Activated CD4-positive, alpha-beta memory T cell treated with anti-CD3 and anti-CD28 coated beads, Interleukin-2, amount 10 ng/mL, durations not matched to agents 7 days and 5 days (primary cell): ENCODE measurements at places on chromosomes 3 and 15. TPM values are rescaled to one million over a fixed set of nuclear protein-coding genes. Genes with fewer than 3 reads are reported as not detected.

DNA sequence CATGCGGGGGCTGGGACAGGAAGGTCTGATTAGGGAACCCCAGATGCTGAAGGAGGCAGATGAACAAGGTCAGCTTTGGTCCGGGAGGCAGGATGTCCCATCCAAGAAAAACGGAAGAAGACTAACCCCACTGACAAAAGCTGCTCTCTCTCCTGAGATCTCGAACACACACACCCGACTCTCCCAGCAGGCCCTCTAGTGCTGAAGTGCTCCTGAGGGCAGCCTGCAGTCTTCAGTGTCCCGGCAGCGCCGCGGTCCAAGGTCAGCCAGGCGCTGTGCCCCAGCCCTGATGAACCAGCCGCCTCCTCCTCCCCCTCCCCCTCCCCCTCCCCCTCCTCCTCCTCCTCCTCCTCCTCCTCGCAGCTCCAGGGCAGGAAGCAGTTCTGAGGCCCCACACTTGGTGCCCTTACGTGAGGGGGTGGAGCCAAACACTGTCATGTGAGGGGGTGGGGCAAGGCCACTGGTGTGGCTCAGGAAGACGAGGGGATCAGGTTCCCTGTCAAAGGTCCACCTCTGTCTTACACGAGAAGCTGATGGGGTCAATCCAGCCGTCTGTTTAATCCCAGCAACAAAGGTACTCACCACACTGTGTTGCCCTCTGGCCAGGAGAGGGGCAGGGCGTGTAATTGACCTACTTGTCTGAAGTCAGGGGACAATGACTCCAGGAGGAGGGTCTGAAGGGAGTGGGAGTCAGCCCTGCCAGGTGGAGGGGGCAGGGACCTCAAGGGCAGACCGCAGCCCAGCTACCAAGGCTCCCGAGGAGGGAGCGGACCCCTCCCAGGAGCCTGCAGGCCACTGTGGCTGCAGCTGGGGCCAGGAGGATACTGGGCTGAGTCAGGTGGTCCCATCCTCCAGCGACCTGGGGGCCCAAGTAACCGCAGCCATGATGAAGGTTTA lies 34.3 kb downstream of the PRR23E start:
- H3K36me3 ChIP-seq: no peaks in the 10 kb centered on the region
- no peak for DNase-seq

DNA sequence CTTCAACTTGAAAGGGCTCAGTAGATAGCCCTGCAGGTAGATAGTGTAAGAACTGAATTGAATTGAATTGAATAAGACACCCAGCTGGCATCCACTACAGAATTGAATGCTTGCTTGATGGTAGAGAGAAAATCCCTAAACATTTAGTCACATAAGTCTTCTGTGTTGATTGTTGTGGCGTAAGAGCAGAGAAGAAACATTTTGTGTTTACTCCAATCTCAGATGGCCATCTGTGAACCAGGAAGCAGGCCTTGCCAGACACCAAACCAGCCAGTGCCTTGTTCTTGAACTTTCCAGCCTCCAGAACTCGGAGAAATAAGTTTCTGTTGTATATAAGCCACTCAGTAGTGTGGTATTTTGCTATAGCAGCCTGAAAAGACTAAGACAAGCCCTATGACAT lies 43.6 kb downstream of the SST start:
- peaks cover 25% of the 10 kb centered on the region for H3K27me3 ChIP-seq
- no peaks in the 10 kb centered on the region for H3K4me1 ChIP-seq
- DNase-seq: no peak
- no peak overlapping the region for H3K27ac ChIP-seq

DNA sequence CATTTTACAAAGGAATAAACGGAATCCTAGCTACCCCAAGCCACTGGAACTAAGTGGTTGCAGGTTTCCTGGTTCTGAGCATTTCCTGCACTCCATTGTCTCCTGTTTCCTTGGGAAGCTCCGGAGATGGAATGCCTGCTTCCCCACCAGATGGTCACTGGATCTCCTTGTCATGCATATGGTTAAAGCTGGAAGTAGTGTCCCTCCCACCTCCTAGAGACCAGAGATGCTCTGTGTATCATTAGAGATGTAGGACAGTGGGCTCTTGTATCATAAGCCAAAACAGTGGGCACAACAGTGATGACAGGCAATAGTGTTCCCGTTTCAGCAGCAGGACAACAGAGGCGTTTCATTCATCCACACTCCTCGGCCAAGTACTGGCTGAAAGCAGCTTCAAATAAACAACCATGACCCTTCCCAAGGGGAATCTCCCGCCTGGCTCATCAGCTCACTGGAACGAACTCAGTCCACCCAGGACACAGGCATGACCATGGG lies 136.2 kb upstream of the EIF1B start:
- no peak for DNase-seq
- H3K36me3 ChIP-seq: no peaks in the 10 kb centered on the region
- H3K27ac ChIP-seq: no peak overlapping the region
- peaks cover 15% of the 10 kb centered on the region for H3K4me1 ChIP-seq

DNA sequence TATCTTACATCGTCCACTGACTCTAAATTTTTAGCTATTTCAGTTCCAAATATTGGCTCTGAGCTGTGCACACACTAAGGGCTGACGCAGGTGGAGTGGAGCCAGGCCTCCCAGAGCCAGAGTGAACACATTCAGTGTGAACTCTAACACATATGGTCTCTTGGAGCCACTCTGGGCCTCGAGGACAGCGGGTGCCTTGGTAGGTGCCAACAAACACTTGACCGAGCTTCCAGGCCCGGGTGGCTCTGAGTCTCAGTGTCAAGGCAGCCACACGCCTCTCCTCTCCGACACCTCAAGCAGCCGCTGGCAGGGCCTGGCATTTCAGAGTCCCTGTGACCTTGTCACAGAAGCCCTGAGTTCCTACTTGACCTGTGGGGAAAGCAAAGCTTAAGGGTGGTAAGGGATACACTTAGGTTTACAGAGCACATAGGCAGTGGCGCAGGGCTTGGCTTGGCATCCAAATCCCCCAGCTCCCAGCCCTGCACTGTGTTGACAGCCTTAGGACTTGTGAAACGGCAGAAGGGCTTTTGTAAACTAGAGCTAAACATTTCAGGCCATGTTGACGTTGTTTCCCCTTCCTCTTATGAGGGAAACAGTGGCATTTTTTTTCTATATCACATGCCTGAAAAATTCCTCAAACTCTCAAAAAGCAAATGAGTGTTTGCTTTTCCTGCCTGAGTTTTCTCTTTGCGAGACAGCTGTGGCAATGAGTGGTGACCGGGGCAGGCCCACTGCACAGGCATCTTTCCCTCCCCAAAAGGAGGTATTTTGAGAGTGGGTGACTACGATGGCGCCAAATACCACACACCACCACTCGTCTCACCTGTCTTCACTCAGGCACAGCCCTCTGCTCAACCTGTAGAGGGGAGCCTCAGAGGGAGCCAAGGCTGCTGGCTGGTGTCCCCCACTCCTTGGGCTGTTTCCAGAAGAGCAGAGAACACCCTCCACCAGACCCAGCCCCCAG lies 60.8 kb downstream of the DAPK2 start:
- DNase-seq: no peak
- no peak overlapping the region for H3K4me3 ChIP-seq
- no peaks in the 10 kb centered on the region for H3K36me3 ChIP-seq

DNA sequence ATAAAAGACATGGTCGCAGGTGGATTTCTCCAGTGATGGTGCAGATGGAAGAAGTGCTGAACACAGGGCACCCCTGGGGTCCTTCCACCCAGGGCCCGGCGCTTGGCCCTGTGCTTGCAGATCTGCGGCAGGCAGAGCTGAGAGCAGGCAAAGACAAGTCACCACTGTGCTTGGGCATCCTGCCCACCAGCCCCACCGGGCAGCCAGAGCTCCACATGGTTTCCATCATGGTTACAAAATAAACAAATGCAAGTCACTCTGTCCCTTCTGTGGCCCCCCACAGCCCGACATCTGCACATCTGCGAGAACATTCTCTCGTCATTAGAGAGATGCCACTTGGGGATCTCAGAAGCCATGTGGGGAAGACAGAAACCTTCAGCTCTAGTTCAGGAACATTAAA lies 37.6 kb upstream of the SFMBT1 start:
- H3K27ac ChIP-seq: no peak overlapping the region
- no peaks in the 10 kb centered on the region for H3K4me1 ChIP-seq
- H3K4me3 ChIP-seq: no peak overlapping the region
- no peaks in the 10 kb centered on the region for H3K27me3 ChIP-seq

- H3K27me3 ChIP-seq: peaks cover 2% of the 10 kb centered on the region
- peaks cover 67% of the 10 kb centered on the region for H3K36me3 ChIP-seq
- no peak for DNase-seq
- peak overlapping the region; percentile 99 for H3K27ac ChIP-seq
- H3K4me3 ChIP-seq: peak overlapping the region; percentile 68
Observed at GRCh38 chr3:49416867-49417266, 4.6 kb downstream of the TCTA start.

GRCh38 chr3:197345390-197345789 lies 47.0 kb upstream of the DLG1 start:
- no peak overlapping the region for H3K4me3 ChIP-seq
- peaks cover 8% of the 10 kb centered on the region for H3K27me3 ChIP-seq
- no peaks in the 10 kb centered on the region for H3K36me3 ChIP-seq
- DNase-seq: no peak
- H3K4me1 ChIP-seq: no peaks in the 10 kb centered on the region

PLA2G4F gene
- total RNA-seq: not detected

DPPA4 gene
- not detected for total RNA-seq

TRIM59 gene
- 54.3 TPM for total RNA-seq

OSTN gene
- total RNA-seq: not detected
